ENCODE measurements at places on chromosomes 5 and 9. TPM values are rescaled to one million over a fixed set of nuclear protein-coding genes. Genes with fewer than 3 reads are reported as not detected.

DNA sequence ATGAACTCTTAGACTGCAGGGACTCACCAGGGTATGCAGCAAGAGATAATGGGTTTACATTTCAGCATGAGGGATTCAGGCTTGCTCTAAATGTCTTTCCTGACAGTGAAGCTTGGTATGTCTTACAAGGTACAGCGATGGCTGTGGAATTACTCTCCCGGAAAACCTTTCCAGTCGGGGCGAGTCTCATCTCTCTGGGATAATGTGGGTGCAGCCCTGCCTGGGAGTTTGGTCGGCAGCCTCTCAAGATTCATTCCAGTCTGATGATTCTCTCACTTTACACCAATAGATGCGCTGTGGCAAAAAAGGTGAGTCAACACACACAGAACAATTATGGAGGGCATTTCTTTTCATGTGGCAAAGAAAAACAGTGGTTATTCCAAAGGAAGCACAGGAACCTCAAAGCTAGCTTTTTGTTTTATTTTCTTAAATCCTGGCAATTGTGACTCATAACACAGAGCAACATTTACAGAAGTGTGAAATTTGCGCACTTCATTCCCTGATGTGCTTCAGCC lies 190.3 kb downstream of the DCP2 start:
- DNase-seq: no peak

DNA sequence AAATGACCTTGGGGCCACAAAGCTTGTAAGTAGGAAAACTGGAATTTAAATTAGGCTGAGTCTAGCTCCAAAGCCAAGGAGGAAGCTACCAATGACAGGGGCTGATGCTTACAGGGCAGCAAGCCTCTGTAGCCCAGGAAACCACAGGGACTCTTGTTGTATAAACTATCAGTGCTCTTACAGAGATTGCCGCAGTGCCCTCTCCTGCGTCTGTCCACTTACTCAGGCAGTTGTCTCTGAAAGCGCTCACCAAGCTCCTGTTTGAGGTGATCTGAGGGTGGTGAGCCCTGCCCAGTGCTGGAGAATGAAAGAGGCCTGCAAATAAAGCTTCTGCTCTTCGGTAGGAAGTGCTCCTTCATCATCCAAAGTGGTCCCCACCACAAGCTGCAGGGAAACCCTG lies 498.8 kb downstream of the ARHGEF28 start:
- DNase-seq: no peak

DNA sequence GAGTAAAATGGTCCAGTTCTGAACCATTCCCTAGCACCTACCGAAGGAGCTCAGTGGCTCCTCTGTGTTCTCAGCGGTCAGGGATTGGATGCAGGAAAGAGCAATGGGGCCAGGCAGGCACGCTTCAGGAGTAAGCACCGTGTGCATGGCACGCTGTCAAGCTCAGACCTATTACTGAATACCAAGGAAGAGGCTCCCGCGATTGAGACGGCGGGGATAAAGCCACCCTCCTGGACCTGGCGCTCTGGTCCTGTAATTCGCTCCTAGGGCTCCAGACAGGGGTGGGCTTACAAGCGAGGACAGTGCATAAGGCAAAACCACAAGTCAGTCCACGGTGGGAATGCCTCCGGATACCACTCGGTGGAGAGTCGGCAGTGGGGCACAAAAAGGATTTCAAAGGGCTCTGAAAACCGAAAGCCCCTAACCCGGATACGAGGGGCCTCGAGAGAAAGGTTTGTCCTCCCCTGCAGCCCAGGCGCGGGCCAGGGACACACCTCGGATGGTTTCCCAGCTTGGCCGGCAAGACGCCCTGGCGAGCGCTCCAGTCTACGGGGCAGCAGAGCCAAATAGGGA lies 988 bp downstream of the OXCT1 start:
- DNase-seq: no peak

- DNase-seq: no peak
Measured at GRCh38 chr5:117336208-117336607, 761.6 kb upstream of the SEMA6A start.

LECT2 gene
- total RNA-seq: not detected

FAM221B gene
- total RNA-seq: not detected

DNA sequence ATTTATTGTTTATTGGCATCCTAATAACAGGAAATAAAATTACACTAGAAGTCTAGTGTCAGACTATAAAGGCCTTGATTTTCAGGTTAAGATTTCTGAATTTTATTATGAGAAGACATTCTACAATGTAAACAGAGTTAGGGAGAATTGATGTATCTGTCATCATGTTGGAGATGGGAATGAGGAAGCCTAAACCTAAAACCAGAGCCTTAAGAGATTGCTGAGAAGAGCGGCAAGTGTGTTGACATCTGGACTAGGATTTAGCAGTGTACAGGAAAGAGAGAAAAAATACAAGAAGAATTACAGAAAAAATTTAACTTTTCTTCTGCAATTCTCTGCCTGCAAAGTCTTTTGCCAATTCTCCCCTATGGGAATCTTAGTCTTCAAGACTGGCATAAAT lies 525.5 kb downstream of the NR2F1-AS1 start:
- no peak for DNase-seq

DNA sequence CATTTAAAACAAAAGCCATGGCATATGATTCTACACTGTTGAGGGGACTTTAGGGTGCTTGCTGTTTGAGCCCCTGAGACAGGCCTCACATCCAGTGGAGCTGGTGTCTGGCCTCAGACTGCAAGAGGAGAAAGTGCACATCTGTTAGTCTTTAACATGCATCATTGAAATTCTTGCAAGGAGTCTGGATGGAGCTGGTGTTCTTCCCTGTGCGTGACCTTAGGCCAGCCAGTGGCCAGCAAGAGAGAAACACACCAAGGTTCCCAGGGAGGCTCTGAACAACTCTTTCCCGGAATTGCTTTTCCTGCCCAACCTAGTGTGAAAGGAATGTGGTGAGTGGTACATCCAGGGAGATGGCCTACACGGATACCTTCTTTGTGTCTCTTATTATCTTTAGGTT lies 282.8 kb upstream of the TNC start:
- no peak for DNase-seq

FEM1C gene
- 31.1 TPM for total RNA-seq

DNA sequence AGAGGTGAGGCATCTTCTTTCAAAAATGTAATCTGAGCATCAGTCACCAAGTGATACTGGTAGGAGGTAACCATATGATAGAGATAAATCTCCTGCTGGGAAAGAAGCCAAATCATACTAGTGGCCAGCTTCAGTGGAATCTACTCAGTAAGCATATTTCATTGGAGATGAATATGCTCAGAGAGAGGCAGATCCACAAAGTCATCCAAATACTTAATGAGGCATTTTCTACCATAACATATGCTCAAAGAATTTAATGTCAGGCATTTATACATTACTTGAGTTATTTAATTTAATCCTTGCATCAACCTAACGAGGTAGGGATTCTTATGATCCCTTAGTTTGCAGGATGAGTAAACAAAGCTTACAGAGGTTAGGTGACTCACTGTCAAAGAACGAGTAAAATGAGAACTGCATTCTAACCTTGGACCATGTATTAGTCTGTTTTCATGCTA lies 50.9 kb upstream of the DMRTA1 start:
- DNase-seq: no peak

- DNase-seq: no peak
Measured at GRCh38 chr9:73131461-73131860, 20.2 kb upstream of the ANXA1 start.

DNA sequence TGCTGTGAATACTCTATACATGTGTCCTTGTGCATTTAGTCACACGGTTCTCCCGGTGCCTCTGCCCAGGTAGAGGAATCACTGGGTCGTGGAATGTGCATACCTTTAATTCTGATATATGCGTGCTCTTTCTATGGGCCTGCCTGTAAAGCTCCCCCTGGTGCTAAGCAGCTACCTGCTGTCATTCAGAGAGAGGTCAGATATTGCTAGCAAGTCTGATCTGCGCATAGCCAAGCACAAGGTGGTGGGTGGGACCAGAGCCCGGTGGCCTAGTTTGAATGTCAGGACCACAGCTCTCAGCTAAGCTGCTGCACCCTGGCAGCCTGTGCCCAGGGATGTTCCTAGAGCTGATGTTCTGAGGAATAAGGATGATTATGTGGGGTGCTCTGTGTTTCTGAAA lies 33.4 kb downstream of the TJP2 start:
- no peak for DNase-seq

MARCHF11 gene
- total RNA-seq: not detected

DMRTA1 gene
- total RNA-seq: 3.2 TPM

GRCh38 chr5:122112733-122113558 lies 16.4 kb upstream of the ZNF474 start:
- no peak for DNase-seq

DNA sequence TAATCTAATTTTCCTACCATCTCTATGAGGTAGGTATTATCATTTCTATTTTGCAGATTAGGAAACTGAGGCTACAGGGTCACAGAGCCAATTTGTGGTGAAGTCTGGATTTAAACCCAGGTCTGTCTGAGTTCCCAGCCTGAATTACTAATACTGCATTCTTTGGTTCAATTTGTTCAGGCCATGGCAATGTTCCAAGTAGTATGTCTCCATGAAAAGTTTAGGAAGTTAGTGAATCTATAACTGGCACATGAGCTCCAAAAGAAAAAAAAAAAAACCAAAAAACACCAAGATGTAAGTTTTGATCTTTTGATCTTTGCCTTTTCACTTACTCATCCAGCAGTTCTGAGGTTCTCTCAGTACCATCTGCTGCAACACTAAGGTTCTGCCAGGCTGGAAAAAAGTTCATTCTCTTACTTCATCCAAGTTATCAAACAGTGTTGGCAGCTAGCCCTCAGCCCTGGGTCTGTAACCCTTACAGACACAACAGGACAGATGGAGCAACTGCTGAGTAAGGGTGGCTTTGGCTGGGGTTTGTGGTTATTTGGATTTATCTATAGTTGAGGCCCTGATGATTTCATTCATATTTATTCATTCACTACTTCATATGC lies 4.4 kb upstream of the TMEM268 start:
- no peak for DNase-seq

DNA sequence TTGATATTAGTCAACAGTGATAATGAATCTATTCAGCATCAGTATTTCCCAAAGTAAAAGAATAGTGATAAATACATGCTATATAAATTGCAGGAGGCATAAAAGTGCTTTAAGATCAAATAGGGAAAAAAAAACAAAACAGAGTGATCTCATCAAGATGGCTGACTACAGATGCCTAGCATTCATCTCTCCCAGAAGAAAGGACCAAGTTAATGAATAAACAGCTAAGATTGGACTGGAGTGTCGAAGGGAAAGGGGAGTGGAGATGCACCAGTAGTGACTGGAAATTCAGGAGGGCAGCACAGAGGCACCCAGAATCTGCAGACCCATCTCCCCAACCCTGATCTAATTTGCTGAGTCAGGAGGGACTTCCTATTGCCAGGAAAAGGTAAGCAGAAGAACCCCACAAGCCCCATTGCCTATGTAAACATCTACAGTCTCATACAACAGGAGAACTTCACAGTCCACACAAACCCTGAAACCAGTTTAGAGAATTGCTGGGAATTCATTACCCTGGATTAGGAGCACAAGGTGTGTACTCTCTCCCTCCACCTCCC lies 699.4 kb downstream of the PTPRD start:
- no peak for DNase-seq

DNA sequence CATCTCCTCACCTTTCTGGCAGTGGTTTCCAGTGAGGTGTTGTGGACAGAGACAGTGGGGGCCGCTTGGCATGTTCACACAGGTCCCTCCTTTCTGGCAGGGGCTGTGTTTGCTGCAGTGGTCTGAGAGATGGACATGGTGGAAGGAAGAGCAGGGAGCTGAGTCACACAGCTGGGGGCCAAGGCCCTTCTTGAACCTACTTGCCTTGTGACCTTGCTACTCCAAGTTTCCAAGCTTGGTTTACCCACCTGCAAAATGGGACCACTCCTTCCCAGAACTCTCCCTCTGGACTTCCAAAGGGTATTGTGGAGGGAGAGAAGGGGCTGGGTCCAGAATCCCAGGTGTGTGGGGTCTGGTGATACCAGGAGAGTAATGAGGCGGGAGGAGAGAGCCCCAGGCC lies 4.1 kb downstream of the F12 start:
- DNase-seq: no peak

DNA sequence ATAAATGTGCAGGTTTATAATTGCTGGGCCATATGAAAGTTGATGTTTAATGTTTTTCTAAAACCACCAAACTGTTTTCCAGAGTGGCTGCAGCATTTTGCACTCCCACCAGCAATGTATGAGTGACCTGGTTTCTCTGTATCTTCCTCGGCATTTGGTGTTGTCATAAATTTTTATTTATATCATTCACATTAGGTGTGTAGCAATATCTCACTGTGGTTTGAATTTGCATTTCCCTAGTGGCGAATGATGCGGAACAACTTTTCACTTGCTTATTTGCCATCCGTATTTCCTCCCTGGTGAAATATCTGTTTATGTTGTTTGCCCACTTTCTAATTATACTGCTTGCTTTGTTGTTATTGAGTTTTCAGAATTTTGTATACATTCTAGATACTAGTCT lies 295.7 kb upstream of the TUT7 start:
- DNase-seq: no peak

DNA sequence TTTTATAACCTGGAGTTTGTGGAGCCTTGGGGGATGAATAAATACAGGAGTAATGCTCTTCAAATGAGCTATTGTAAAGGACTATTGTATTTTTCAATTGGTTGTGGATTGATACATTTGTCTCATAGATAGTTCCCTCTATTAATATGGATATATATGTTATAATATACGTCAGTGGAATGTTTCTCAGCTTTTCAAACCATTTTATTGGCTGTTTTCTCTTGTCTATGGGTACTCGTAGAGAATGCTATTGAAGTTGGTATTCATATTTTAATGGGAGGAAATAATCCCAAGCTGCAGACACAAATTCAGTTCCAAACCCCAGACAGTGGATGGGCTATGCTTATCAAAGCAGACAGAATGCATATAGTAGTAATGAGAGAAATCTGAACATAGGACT lies 181.8 kb upstream of the DAB2 start:
- no peak for DNase-seq

PCA3 gene
- not detected for total RNA-seq

C1QTNF3 gene
- total RNA-seq: 2.9 TPM

NUTM2F gene
- total RNA-seq: not detected

SH2D3C gene
- total RNA-seq: 20.8 TPM

GRCh38 chr5:139385061-139386049 lies 2.3 kb upstream of the SLC23A1 start:
- no peak for DNase-seq

DNA sequence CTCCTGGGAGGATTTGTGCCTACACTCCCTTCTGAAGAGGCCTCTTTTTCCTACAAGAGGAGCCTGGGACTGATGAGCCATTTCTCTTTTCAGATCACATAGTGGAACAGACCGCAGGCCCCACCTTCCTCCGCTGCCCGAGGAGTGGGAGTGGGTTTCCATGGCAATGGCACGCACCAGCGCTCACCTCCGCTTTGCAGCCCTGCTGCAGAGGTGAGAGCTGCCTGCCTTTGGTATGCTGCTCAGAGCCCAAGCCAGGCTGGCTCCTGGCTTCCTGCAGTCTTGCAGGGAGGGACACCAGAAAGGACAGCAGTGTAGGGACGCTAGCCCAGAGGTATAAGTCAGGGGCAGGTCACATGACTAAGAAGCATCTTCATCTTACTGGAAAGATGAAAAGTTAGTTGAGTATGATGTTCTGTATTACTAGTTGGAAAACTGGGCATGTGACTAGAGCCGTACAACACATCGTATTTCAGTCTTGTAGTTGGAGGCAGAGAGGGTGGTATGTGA lies 12.4 kb downstream of the PTTG1 start:
- DNase-seq: no peak

GRCh38 chr9:124054582-124055227 lies 43.1 kb downstream of the LHX2 start:
- no peak for DNase-seq

- DNase-seq: no peak
Measured at GRCh38 chr9:136660971-136661550, 1.7 kb upstream of the EGFL7 start.

GRCh38 chr9:19464061-19464763 lies 55.4 kb downstream of the ACER2 start:
- no peak for DNase-seq
